ENCODE measurements at places on chromosomes 2 and 18.

DNA sequence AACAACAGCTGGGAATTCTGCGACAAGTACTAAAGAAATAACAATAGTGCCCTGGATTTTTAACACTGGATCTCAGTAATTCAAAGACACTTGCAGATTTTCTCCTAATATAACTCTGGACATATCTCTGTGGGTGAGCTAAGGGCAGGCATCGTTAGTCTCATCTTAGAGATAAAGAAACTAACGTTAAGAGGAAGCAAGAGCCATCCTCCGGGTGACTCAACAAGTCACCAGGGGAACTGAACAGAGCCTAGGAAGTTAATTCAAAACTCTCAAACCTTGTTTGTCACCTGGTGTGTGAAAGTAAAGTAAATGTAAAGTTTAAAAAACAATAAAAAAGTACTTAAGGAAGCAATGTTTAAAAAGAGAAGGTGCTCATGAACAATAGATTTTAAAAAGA is 41.6 kb upstream of the NRP2 start:
- no peak for DNase-seq

DNA sequence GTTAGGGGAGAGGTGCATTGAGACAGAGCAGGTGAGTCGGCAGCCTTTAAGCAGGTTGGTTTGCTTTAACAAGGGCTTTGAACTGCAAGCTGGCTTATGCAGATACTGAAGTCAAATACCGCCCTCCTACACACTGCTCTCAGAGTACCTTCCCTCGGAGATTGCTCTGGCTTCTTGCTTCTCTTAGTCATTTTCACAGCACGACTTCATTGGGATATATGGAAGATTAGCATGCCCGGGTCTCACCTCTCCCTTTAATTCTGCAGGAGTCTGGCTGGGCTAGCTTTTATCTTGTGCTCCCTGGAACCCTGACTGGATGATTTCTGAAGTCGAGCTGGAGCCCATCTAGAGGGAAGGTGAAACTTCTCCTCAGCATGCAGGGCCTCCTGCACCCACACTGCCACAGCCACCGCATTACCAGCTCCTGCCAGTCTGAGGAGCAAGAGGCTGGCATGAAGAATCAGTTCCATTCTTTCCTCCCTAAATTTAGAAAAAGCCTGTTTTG is 395.5 kb upstream of the HNRNPA3 start:
- DNase-seq: no peak

DNA sequence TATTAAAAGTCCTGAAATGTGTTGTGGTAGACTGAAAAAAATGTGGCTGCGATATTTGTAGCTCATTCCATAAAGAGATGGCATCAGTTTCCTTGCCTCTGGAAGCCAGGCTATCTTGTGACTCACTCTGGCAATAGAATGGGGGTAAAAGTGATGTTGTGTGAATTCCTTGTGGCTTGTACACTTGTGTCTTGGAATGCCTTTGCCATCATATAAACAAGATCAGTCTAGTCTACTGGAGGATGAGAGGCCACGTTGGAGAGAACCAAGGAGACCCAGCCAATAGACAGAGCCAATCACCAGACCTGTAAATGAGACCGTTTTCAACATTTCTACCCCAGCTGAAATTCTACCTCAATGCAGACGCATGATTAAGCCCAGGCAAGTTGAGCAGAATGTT is 254.1 kb downstream of the TRIB2 start:
- DNase-seq: no peak

GRCh38 chr2:119085613-119086012 is 72.9 kb downstream of the C1QL2 start:
- no peak for DNase-seq

DNA sequence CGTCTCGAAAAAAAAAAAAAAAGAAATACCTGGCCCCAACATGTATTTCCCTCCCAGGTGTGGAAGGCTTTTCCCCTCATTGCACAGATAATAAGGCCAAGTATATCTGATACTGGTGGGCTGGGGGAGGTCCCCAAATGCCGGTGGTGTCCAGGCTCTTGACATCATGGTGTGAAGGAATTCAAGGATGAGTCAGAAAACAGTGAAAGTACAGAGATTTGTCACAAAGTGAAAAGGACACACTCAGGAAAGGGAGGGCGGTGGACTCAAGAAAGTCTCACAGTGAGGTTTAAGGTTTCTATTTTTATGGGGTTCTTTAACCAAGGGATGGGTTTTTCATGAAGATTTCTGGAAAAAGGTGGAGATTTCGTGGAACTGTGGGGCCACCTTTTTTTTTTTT is 37.8 kb upstream of the FZD5 start:
- no peak for DNase-seq

DNA sequence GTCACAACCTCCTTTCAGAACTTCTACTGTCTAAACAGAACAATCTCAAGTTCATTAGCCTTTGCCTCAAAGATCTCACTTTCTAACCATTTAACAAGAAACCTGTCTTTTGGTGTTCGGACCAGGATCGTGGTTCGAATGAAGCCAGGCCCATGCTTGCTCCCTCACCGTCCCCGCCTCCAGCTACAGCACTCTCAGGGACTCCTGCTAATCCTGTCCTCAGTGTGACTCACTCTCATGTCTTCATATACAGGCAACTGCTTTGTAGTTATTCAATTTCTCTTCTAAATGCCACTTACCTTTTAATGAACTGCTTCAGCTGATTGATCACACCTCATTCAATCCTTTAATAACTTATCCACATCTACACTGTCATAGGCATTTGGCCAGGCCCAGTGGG is 15.8 kb downstream of the SERTAD2 start:
- no peak for DNase-seq

DNA sequence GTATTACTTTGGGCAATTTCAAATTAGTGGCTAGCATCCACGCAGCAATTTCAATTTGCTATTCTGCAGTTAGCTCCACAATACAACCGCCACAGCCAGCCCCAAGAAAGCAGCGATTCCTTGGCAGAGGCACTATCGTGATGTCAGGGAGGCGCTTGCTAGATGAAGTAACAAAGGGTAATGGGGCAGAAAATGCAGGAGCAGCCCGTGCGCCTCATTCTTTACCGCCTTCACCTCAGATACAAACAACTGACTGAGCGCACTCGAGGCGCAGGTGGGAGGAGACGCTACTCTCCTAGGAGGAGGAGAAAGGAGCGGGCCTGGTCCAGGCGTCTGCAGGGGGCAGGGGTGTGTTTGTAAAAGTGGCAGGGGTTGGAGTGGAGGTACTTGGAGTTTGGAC is 76.9 kb upstream of the ASB18 start:
- DNase-seq: no peak

DNA sequence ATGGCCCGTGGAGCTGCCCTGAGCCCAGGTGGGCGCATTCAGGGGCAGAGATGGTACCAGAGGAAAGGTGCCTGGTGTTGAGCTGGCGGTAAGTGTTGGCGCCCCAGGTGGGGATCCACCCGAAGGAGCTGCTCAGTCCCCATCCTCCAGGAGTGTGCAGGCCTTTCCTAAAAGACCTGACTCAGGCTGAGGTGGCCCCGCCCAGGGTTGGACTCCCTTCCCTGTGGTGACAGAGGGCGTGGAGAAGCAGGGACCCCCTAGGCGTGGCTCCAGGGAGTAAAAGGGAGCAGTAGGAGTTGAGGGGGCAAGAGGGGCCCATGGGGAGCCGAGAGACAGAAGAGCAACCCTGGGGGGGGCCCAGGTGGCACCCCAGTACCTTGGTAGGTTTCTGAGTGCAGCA is 2.4 kb downstream of the OXER1 start:
- DNase-seq: no peak

DNA sequence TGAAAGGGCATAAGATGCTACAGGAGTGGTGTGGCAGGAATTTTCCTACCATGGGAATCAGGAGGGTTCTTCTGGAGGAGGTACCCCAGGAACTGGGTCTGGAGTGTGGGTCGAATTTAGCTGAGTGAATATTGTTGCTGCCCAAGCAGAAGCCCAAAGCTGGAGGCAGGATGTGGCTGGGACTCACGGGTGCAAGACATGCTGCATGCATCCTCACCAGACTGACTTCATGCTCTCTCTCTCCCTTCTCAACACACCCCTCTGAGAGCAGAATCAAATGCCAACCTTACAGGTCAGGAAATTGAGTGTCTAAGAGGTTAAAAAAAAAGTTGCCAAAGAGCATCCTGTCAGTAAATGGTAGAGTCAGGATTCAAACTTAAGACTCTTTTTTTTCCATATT is 78.8 kb upstream of the TTC39C start:
- DNase-seq: no peak

DNA sequence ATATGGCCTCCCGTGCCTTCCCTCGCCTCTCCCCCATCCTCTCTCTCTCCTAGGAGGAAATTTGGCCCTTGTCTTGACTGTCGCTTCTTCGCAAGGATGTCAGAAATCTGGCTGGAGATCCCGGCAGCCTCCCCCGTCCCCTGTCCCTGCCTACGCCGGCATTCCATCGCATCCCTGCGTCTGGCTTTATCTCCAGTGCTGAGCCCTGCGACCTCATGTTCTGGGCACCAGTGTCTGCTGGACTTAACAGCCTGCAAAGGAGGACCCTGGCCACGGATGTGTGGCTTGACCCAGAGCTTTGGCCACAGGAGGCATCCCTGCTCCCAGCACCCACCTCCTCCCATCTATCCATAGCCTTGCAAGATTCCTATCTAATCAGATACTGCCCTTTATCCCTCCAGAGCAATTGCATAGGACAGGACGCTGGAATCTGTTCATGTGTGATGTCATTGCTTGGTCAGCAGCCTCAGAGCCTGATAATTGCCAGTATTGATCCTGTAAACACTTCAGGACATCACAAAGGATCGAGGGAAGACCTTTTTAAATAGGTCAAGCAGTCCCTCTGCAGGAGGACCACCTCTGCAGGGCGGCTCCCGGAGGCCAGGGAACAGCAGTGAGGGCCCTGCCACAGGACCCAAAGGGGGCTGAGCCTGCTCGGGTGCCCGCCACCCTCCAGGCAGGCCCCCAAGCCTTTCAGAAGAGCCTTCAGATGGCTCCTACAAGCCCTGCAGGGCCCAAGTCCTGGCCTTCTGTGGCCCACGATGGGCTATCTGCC is 168.2 kb downstream of the TWIST2 start:
- no peak for DNase-seq

DNA sequence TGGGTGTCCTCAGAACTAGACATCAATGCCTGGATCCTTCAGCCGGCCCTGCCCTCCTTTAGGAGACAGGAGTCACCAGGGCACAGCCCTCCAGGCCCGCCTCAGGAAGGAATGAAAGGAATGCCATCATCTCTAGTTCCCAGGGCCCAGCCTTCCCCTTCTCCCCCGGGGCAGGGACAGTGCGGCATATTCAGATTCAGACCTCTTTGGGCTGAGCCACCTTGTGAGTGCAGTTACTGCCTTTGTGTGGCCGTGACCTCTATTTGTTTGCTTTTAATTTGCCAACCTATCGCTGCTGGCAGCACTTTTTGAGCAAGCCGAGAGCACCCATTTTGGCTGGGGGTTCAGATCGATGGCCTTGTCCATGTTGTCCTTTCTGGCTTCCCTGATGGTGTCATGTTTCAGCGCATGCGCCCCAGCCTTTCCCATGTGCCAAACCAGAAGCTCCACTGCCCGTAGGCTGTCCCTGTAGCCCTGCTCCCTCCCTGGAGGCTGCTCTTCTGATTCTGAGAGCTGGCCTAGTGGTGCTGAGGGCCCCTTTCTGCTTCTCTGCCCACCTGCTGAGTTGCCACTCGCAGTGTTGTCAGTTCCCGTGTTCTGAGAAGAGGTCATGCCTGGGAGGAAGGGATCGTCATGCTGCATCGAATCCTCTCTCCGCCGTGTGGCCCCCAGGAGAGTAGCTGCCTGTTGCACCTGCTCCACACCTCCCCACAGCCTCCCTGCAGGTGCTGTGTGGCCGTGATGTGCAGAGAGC is 10.9 kb downstream of the ANKRD23 start:
- DNase-seq: no peak

- no peak for DNase-seq
Observed at GRCh38 chr2:99707592-99707991, 217.8 kb upstream of the REV1 start.

GRCh38 chr2:120245520-120246332 is 6.9 kb upstream of the RALB start:
- no peak for DNase-seq

GRCh38 chr2:21811541-21811940 is 687.8 kb downstream of the TDRD15 start:
- DNase-seq: no peak

DNA sequence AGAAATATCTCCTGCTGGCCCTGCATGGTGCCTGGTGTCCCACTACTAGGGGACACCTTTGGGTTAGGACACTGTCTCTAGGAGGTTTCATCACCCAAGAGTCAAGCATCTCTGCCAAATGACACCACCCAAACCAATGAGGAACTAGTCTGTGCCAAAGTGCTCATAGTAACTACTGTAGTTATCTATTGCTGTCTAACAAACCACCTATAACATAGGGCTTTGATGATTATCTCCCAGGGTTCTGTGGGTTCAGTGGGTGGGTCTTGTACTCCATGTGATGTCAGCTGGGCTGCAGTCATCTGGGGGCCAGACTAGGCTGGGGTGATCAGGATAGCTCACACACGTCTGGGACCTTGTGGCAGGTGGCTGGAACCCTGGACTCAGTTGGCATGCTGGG is 59.8 kb downstream of the EPAS1 start:
- no peak for DNase-seq

DNA sequence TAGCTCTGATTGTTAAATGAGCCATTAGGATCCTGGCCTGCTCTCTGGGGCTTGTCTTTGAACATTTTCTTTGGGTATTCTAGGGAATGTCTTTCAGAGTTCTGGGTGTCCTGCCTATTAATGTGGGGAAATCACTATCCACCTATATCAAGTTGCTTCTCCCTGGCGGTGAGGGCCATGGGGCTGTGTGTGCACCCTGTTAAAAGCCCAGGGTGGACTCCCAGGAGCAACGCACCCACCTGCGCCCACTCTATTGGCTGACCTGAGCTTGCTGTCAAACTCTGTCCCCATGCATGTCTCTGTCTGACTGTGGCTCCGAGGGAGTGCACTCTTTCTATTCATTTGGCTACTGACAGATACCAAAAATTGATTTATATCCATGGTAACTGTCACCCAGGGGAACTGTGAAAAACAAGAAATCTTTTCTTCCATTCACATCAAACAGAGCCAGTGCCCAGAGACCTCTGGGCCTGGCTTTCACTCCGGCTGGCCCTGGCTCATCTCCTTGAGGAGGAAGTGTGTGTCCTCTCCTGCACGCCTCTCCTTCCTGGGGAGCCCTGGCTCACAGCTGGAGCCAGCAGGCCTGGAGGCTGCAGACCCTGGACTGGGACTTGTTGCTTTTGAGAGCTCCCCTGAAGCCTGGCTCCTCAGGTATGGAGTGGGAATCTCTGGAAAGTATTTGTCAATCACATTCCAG is 10.5 kb upstream of the TOGARAM2 start:
- no peak for DNase-seq

GRCh38 chr2:202932425-202933138 is 20.5 kb downstream of the CARF start:
- DNase-seq: no peak

DNA sequence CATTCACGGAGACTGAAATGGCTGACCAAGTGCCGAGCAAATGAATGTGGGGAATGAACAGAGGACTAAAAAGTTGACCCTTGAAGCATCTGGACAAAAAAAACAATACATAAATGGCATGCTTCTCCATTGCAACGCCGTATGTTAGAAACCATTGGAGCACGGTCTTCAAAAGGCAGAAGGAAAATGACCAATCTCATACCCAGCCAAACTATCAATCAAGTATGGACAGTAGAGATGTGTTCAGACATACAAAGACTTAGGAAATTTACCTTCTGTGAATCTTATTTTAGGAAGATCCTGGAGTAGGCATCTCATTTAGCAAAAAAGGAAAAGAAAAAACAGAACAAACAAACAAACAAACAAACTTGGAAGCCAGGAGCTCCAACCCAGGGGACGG is 44.5 kb downstream of the HS6ST1 start:
- DNase-seq: no peak

GRCh38 chr2:25030702-25031101 is 11.2 kb upstream of the EFR3B start:
- DNase-seq: no peak

GRCh38 chr18:48284743-48285142 is 124.4 kb downstream of the ZBTB7C start:
- DNase-seq: no peak
